NCI-H1417 (cell line): ENCODE measurements at places on chromosomes 4 and X.

DNA sequence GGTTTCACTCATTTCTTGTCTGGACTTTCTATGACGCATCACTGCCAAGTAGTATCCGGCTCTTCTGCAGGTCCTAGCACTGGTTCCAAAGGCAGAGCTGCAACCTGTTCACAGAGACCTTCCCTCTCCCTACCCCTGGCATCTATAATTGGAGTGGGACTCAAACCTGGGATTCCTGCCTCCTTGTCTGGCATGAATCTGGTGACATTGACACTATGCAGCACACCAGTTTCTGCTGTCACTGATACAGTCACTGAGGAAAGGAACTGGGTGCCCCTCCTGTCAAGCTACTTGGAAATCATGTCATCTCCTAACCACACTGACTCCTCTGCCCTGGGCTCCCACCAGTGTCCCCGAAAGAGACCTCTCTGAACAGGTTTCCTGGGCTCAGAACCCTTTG lies 33.1 kb upstream of the EFNB1 start:
- no peak for DNase-seq

GRCh38 chr4:17347445-17347844 lies 164.4 kb downstream of the QDPR start:
- DNase-seq: no peak

GRCh38 chrX:30787012-30787411 lies 102.0 kb downstream of the TAB3 start:
- no peak for DNase-seq

DNA sequence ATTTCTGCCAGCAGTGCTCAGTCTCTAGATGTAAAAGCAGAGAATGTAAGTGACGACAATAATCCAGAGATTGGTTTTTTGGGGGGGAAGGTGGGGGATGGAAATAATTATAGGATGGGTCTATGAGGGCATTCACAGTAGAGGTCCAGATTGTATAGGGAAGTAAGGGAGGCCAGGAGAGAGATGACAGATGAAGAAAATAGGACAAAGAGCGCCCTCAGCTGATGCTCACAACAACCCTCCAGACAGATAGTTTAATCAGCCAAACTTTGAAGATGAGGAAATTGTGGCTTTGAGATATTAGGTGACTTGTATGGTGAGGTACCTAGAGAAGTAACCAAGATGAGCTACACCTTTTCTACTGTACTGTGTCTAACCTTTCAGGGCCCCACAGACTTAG lies 137.9 kb downstream of the MAGEB17 start:
- DNase-seq: no peak

- DNase-seq: no peak
Measured at GRCh38 chr4:26510334-26510964, 20.2 kb upstream of the CCKAR start.

DNA sequence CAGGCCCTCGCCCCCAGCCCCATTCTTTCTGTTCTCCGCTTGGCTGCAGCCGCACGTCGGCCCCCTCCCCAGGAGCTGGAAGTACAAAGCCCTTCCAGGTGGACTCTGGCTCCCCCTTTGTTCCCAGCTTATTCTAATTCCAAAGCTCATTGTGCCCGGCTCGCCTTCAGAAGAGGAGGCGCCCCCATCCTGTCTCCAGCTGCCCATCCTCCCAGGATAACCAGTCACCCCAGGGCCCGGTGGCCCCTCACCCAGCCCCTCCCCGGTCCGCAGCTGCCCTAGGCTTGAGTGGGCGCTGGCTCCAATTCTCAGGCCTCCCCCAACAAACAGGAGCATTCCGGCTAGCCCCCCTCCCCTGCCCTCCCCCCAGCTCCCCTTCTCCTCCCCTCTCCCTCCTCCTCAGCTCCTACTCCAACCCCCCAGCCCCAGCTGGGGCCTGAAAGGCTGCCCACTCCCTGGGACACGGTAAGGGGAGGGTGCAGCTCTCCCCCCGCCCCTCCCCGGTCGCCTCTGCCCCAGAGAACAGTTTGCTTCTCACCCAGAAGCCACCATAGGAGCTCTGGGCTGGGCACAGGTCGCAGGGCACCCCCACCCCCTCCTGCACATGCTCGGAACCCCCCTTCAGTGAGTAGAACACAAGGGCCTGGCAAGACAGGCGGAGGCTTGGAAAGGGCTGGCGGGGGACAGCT lies 3.1 kb upstream of the SLC6A8 start:
- peak; percentile 9 for DNase-seq
